ENCODE measurements at places on chromosomes 6 and 20.

DNA sequence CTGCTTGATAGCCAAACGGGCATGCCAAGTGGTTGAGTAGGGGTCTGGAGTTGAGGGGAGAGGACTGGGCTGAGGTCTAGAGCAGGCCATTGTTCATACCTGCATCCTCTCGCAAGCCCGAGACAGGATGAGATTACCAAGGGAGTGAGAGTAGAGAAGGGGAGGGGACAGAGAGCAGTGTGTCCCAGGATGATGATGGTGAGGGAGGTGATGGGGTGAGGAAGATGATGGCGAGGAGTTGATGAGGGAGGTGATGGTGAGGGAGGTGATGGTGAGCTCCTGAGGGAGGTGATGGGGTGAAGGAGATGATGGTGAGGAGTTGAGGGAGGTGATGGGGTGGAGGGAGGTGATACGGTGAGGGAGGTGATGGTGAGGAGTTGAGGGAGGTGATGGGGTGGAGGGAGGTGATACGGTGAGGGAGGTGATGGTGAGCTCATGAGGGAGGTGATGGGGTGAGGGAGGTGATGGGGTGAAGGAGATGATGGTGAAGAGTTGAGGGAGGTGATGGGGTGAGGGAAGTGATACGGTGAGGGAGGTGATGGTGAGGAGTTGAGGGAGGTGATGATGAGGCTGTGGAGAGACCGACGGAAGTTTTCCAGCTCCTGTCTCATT lies 6.4 kb downstream of the TMEM181 start:
- no peak for DNase-seq

DNA sequence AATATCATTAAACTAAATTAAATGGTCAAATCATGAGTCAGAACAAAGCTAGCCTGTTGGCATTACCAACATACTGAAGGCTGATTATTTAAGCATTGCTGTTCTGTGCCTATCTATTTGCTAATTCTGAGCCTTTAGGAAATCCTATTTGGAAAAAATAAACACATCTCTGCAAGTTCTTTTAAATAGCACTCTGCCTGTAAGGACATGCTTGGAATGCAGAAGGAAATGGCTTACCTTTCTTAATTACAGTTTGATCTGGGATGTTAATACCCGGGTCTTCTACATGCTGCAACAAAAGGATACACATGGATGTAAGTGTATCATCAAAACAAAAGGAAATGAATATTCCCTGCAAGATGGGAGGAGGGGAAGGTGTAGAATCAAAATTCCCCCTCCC lies 8.3 kb downstream of the TFAP2A start:
- DNase-seq: no peak

- DNase-seq: no peak
Measured at GRCh38 chr6:149458196-149458595, 26.6 kb downstream of the ZC3H12D start.

GRCh38 chr6:131197716-131198115 lies 62.4 kb downstream of the AKAP7 start:
- no peak for DNase-seq

GRCh38 chr6:148346681-148347440 lies 4.2 kb downstream of the SASH1 start:
- no peak for DNase-seq

DNA sequence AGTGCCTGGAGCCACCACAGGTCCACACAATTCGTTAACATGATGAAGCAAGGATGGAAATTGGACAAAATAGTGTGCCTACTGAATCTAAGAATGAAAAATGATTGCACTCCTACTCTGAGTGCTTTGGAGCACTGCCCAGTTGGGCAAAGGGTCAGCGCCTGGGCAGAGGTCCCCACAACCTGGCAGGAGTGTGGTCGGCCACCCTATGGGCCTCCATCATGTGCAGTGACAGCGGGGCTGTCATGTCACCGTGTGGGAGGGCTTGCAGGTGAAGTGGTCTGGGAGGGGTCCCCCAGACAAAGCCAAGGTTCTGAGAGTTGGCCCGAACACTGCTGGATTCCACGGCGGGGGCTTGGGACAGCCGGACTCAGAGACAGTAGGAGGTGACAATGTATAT lies 36.2 kb upstream of the CD93 start:
- no peak for DNase-seq

DNA sequence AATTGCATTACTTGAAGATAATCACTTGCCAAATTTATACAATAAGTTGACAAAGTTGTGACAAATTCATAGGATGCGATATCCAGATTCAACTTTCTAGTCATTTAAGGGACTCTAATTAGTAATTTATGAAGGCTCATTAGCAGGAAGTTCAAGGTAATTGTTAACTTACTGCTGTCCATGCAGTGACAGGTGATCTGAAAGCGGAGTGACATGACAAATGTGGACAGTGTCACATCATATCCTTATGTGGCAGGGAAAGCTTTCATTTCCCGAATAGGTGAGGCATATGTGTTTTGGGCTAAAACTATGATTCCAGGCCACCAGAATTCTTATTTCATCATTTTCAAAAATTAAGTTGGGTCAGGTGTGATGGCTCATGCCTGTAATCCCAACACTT lies 115.9 kb upstream of the BMP2 start:
- no peak for DNase-seq

- no peak for DNase-seq
Measured at GRCh38 chr6:143774347-143774746, 68.8 kb upstream of the LTV1 start.

- no peak for DNase-seq
Measured at GRCh38 chr6:143040018-143040417, 20.7 kb upstream of the AIG1 start.

DNA sequence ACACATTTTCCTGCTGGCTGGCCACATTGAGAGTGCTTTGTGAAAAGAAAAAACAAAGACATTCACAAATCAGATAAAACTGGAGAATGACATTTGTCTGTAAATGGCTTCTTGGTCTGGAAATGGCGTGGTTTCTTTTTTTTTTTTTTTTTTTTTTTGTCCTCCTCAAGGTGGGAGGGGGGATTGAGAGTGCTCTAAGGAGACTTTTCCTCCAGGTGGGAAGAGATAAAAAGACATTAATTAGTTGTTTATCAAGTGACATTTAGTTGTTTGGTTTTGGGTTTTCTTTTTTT lies 40.4 kb downstream of the GNAS start:
- no peak for DNase-seq

DNA sequence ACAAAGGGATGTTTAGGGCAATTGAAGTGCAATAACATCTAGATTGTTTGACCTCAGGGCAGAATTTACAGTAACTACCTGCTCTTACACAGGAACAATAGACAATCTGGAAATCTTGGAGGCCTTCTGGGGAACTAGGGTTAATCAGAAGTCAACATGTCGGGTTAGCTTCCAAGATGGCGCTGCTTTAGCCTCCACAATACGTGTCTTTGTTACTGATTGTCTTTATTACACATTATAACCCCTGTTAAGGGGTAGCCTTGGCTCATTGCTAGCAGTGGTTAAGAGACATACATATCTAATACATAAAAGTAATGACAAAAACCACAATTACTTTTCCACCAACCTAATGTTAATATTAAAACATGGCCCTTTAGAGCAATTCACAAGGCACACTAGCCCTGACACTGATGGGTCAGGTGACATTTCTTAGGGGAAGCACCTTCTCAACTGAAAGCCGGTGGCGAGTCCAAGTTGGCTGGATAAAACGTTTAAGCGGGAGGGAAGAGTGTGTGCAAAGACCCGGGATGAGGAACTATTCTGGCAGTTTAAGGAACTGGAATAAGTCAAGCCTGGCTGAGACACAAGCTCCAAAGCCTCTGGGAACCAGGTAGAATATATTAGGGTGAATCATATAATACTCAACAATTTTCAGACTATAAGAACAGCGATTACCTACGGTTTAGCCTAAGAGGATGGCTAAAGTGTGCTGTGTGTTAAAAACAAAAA lies 236.9 kb downstream of the BCAS1 start:
- no peak for DNase-seq

DNA sequence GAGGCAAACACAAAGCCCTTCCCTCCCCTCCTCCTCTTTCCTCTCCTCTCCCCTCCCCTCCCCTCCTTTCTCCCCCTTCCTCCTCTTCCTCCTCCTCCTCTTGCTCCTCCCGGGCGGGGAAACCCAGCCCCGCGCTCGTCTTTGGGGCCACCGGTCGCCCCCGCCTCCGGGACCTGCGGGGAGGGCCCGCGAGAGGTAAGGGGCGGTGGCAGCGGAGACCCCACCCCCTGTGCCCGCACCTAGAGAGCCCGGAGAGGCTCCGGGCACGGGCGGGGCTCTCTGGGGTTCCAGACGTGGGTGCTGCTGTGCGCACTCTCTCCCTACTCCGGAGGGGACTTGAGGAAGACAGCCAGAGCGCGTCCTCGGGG lies at the start of gene RIN2:
Gene RIN2 (plus strand): TSS at position 126 of the 368 bp plus-strand sequence. CDS start 131,344 bp downstream, outside the sequence.
- no peak for DNase-seq

DNA sequence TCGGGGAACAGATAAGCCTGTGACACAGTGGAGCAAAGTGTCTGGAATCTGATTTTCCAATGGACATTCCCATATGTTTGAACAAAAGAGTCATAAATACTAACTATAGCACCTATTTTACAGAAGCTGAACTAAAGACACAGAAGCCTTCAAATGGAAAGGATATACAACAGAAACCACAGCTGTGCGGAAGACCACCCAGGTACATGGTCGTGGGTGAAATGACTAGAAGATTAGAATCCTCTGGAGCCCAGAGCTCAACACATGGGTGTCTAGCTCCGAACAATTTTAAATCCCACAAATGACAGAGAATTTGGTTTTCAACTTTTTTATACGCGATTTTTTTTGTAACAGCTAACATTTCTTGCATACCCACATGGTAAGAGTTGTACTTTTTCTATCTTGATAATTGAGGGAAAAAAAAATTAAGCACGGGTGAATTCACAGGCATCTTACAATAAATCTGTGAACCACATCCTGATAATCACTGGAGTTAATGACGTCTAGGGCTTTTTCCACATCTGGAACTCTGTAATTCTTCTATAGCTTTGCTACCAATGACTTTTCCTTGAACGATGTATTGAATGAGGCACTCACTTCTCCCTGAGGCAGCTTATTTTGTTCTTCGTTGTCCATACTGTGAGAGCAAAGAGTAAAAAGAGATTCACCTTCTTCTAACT lies 271.1 kb upstream of the AGPAT4 start:
- no peak for DNase-seq

- no peak for DNase-seq
Measured at GRCh38 chr6:26401389-26401986, 587 bp upstream of the BTN3A1 start.

DNA sequence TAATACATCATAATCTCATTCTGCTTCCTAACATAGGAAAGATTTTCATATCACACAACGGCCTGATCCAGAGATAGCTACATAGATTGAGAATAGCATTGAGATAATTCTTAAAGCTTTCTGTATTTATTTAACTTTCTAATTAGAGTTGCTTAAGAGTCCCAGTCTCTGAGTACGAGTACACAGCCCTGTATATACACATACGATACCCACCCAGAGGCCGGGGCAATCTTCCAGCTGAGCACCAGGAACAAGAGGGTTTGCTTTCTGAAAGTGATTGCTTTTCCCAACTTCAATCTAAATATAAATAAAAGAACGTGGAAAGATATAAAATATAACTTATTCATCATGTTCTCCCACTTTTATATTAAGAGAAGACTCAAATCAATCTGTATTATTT lies 313.8 kb downstream of the COL12A1 start:
- no peak for DNase-seq

- no peak for DNase-seq
Measured at GRCh38 chr6:56378966-56379585, 131.7 kb upstream of the COL21A1 start.
